ENCODE measurements at places on chromosomes 7 and 10. TPM values are rescaled to one million over a fixed set of nuclear protein-coding genes. Genes with fewer than 3 reads are reported as not detected.

Gene MRLN
- not detected for total RNA-seq

Gene ZNF365
- not detected for total RNA-seq

- peaks cover 100% of the 10 kb centered on the region for H3K27me3 ChIP-seq
- no peak overlapping the region for H3K27ac ChIP-seq
- no peaks in the 10 kb centered on the region for H3K36me3 ChIP-seq
- DNase-seq: no peak
- peaks cover 9% of the 10 kb centered on the region for H3K4me1 ChIP-seq
- H3K4me3 ChIP-seq: no peak overlapping the region
These were observed 286.9 kb upstream of the NFE2L3 start for GRCh38 chr7:25864943-25865751.

DNA sequence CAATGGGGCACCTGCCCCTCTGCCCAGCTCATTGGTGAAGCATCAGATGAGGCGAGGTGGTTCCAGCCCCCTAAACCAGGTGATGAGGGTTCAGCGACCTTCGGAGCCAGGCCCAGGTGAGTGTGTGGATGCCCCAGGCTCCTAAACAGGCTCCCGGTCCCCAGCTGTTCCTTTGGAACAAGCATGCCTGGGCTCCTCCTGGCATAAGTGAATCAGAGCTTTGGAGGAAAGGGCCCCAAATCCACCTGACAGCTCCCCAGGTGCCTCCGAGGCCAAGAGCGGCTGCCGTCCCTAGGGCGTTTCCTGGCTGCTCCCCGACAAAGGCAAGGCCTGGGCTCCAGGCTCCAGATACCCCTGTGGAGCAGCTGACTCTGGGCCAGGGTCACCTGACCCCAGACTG lies 61.3 kb downstream of the YKT6 start:
- H3K27me3 ChIP-seq: peaks cover 18% of the 10 kb centered on the region
- no peak overlapping the region for H3K27ac ChIP-seq
- H3K4me3 ChIP-seq: no peak overlapping the region

DNA sequence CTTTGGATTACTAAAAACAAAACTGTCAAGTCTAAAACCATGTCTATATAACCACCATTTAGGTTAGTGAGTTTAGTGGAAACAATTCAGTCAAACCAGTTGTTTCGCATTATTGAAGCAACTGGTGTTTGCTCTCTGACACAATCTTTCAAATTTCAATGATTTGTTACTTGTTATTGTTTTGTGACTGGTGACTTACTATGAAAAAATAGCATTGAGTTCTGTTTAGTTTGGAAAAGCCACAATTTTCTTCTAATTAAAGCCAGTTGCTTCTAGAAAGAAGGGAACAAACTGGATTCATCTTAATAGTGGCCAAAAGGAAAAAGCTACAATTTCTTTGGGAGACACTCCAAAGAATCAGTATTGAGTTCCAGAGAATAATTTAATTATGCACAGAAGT lies 30.4 kb downstream of the LAMB4 start:
- no peak overlapping the region for H3K4me3 ChIP-seq
- H3K27me3 ChIP-seq: no peaks in the 10 kb centered on the region
- H3K4me1 ChIP-seq: peaks cover 12% of the 10 kb centered on the region

GRCh38 chr10:99303899-99304861 lies 25.0 kb upstream of the CNNM1 start:
- H3K4me3 ChIP-seq: no peak overlapping the region
- no peaks in the 10 kb centered on the region for H3K27me3 ChIP-seq
- H3K36me3 ChIP-seq: no peaks in the 10 kb centered on the region

DNA sequence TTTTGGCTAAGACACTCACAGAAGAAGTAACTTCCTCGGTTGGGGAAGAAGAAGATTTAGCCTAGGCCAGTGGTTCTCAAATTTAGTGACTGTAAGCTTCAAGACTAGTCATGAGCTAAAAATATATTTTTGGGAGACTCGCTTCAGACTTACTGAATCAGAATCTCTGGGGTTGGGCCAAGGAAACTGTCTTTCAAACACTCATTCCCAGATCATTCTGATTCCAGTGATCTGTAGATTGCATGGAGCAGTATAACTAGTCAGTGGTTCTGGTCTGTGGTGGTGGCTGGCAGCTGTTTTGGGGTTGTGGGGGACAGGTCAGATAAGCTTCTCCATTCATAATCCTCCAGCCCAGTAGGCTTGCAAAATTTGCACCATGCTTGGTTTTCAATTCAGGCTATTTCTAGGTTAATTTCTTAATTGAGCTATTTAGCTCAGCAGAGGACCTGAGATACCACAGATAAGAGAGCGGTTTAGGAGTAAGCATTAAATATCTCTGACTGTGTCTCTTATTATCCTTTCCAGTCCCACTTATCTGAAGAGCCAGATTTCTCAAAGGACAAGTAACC lies 3.8 kb upstream of the KAT6B start:
- H3K4me3 ChIP-seq: no peak overlapping the region
- peaks cover 38% of the 10 kb centered on the region for H3K4me1 ChIP-seq
- DNase-seq: no peak
- H3K36me3 ChIP-seq: no peaks in the 10 kb centered on the region

Gene CFTR
- 43.0 TPM for total RNA-seq

Gene ZNF487
- total RNA-seq: 6.6 TPM

Gene PIP
- total RNA-seq: not detected

Gene DNTT
- not detected for total RNA-seq

DNA sequence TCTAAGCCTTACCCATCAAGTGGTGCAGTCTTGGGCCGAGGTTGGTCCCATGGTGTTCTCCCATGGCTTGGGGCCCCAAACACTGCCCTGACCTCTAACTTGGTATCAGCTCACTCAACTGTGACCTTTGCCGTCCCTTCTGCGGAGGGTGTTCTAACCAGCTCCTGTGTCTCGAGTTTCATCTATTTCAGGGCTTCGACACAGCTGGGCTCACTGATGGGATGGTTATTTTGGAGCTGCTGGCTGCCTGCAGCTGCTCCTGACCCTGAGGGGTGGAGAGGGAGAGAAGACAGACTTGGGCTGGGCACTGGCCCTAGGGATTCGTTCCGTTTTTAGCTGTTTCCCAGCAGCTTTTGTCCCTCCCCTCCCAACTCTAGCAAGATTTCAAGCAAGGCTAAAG lies 86.9 kb downstream of the NEURL1 start:
- DNase-seq: no peak
- H3K27ac ChIP-seq: no peak overlapping the region
- H3K4me1 ChIP-seq: no peaks in the 10 kb centered on the region
- no peaks in the 10 kb centered on the region for H3K36me3 ChIP-seq
- peaks cover 8% of the 10 kb centered on the region for H3K27me3 ChIP-seq
- H3K4me3 ChIP-seq: no peak overlapping the region

DNA sequence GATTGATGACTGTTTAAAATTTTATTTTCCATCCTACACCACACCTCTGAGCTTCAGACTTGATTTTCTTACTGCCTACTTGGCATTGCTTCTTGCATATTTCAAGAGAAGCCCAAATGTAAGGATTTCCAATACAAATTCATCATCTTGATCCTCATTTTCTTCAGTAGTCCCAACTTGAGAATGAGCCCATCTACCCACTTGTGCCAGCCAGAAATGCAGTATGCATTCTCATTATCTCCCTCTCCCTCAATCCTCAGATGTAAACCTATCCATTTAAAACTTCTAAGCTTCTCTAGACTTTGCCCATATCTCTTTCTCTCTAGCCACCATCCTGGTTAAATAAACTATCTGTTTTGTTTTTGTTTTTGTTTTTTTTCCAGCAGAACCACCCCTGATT lies 22.4 kb upstream of the EGFR start:
- no peak overlapping the region for H3K27ac ChIP-seq
- no peaks in the 10 kb centered on the region for H3K36me3 ChIP-seq
- no peak overlapping the region for H3K4me3 ChIP-seq
- no peaks in the 10 kb centered on the region for H3K27me3 ChIP-seq

Gene C10orf62
- total RNA-seq: not detected

- H3K4me1 ChIP-seq: no peaks in the 10 kb centered on the region
- H3K27me3 ChIP-seq: no peaks in the 10 kb centered on the region
- DNase-seq: no peak
- H3K4me3 ChIP-seq: no peak overlapping the region
- H3K36me3 ChIP-seq: no peaks in the 10 kb centered on the region
These were observed 137.0 kb downstream of the CCDC7 start for GRCh38 chr10:32582946-32583345.

Gene CHCHD1
- total RNA-seq: 2.6 TPM

- DNase-seq: no peak
- H3K4me1 ChIP-seq: no peaks in the 10 kb centered on the region
- no peaks in the 10 kb centered on the region for H3K27me3 ChIP-seq
- H3K4me3 ChIP-seq: no peak overlapping the region
These were observed 30.3 kb upstream of the CREB3L2 start for GRCh38 chr7:138032186-138032585.
